ENCODE measurements at places on chromosomes 11 and 22.

GRCh38 chr11:60589611-60590010, 74.4 kb downstream of the MS4A13 start:
- DNase-seq = peak; percentile 4

GRCh38 chr22:45497351-45498145, 5.1 kb upstream of the FBLN1 start:
- DNase-seq = no peak

DNA sequence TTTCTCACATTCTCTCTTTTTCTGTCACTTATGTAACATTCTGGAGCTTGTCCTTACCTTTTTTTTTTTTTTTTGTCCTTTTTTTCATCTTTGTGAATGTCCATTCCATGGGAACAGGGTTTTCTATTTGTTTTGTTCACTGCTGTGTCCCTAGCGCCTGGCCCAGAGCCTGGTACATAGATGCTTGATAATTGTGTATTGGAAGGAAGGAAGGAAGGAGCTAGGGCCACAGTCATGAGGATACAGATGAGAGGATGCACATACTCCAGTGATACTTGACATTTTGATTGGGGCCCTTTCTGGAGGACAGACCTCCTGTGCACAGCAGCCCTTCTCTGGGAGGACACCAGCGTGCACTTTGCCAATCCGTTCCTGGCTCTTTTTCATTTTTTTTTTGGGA, 68.9 kb downstream of the KIAA1671 start:
- no peak for DNase-seq

GRCh38 chr11:68342459-68343158, 30.2 kb downstream of the LRP5 start:
- DNase-seq = no peak

DNA sequence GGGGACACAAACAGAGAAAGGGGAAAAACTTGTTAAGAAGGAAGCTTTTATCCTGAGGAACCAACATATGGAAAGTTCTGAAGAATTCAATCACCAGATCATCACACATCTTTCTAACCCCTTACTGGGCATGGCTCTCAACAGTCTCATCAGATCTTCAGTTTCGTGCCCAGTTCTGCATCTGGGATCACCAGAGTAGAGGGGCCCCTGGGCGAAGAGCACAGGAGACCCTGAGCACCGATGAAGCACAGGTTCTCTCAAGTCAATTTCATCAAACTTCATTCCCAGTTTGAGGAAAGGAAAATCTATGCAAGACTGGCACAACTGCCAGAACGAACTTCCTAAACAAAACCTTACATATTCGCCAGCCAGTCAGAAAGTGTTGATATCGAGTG, 8.5 kb upstream of the PYGM start:
- DNase-seq = no peak

GRCh38 chr11:124183068-124183467, at the start of gene OR10D3:
Gene OR10D3 (plus strand): TSS chr11:124183345. CDS start chr11:124185270, 1,925 bp downstream.
- no peak for DNase-seq

DNA sequence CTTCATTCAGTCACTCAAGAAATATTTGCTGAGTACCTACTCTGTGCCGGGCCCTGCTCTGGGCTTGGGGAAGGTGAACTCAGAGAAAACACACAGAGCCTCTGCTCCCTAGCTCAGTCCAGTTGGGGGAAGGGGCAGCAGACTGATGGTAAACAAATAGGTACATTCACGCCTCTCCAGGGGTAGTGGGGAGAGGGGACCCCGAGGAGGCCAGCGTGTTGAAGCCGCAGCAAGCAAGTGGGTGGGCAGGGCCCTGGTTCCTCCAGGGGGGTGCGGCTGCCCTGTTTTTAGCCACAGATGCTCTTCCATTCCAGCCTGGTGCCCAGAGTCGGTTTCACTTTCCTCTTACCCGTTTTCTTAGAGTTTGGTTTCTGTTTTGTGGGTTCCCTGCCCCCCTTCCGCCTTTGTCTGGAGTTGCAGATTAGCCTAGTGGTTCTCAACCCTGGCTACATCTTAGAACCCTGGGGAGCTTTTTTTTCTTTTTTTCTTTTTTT, 8.7 kb downstream of the DRAP1 start:
- peak; percentile 22 for DNase-seq

DNA sequence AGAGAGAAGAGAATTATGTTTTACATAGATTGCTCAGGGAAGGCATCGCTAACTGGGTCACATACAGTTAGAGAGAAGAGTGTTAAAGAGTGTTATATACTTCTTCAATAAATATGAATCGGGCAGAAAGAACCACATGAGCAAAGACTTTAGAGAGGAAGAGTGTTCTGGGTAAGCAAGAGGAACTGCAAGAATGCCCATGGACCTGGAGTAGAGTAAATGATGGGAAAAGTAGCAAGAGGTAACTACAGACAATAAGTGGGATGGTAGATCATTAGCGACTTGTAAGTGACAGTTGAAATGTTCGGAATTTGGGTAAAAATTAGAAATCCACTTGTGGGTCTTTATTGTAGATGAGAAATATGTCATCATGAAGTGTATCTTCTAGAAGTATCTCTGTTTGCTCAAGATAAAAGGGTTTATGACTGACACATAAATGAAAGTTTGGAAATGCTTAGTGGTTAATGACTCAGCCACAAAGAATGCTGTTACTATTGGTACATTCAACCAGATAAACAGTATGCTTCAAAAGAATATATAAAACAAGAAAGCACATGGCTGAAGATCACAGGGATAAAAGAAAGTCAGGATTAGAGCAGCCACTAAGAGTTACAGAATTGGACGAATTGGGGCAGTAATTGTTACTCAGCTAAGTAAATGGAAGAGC, 229.3 kb downstream of the CASP12 start:
- peak; percentile 90 for DNase-seq

DNA sequence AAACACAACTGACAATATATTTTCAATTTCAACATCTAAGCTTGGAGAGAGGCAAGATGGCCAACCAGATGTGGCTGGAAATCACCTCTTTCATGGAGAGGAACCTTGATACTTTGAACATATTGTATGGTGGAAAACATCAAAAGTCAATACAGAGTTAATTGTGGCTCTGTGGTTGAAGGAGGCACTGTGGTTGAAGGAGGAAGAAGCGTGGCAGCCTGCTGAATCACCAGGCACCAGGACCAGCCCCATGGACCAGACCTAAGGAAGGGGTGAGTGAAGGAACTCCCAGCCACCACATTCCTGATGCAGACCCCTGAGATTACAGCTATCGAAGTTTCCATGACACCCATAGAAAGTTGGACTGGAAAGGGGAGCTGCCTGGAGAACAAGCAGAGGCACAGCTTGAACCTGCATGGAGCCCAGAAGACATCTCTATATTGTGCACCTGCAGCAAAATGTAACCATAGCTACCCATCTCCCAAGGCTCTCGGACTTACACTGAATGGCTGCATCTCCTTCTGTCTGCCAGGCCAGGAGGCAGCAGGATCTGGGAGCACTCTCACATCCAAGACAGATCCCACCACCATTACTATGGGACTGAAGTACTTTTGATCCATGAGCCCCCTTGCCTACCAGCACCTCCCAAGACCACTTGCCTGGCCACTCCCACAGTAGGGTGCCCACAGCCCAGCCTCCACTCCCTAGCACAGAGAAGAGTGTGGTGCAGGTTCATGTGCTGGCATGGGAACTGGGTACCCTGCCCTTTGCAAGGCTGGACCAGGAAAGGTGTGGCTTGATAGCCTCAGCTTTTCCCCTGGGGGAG, 79.8 kb upstream of the SC5D start:
- no peak for DNase-seq

DNA sequence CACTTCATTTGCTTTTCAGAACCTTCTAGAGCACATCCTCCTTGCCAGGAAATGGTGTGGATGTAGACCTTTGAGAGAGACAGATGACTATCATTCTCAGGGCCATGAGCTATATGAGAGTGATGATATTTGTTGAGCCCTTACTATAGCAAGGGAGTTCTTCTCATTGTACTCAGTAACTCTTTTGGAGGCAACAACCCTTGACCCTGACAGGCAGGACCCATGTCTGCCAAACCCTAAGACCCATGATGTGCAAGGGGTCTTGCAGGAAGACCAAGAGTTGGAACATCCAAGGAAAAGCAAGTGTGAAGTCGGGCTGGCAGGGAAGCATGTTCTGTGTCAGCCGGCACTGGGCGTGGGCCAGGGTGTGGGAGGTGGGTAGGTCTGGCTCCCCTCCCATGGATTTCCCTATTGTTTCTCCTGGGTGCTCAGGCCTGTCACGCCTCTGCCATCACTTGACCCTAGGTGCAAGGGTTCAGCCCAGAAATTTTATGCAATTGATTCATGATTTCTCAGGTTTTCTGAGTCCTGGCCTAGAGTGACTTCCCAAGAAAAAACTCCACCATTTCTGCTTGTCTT, 1.2 kb downstream of the FOLR3 start:
- DNase-seq = no peak

GRCh38 chr22:28019360-28019759, 100.3 kb upstream of the PITPNB start:
- DNase-seq = peak; percentile 34

- DNase-seq = peak; percentile 28
Observed at GRCh38 chr11:115334932-115335788, 169.1 kb downstream of the CADM1 start.

- DNase-seq = no peak
Observed at GRCh38 chr11:123461164-123461563, 31.1 kb downstream of the GRAMD1B start.

DNA sequence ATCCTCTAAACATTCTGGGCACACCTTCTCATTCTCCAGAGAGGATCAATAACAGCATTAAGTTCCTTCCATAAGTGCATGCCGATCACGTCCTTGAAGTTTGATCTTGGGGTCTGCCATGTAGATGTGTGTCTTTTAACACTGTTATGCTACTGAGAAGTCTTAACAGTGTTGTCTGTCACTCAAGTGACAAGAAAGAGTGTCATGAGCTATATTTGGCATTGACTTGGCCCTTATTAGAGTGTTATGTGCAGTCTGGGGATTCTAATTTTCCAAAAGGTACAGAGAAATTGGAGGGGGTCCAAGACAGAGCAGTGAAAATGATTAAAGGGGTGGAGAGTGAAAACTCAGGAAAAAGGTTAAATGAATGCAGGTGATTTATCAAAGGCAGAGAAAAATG, 107.1 kb upstream of the OPCML start:
- DNase-seq = no peak

GRCh38 chr11:21707116-21707739, 485.7 kb upstream of the ANO5 start:
- DNase-seq = no peak

- no peak for DNase-seq
Observed at GRCh38 chr11:57162179-57162898, 19.4 kb upstream of the LRRC55 start.

Measured in ELR (cell line).